ENCODE measurements at places on chromosomes 12 and 14.

DNA sequence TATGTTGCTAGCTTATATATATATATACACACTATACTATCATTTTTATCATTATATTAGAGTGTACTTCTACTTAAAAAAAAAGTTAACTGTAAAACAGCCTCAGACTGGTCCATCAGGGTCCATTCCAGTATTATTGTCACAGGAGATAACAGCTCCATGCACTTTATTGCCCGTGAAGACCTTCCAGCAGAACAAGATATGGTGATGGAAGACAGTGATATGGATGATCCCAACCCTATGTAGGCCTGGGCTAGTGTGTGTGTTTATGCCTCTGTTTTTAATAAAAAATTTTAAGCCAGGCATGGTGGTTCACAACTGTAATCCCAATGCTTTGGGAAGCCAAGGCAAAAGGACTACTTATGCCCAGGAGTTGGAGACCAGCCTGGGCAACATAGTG is 86.2 kb downstream of the GCH1 start:
- DNase-seq: no peak

GRCh38 chr14:64541972-64542835 is 1.7 kb downstream of the HSPA2 start:
- DNase-seq: no peak

GRCh38 chr14:50822501-50823042 is 8.4 kb downstream of the NIN start:
- DNase-seq: no peak

GRCh38 chr12:110917467-110917866 is 2.9 kb downstream of the MYL2 start:
- no peak for DNase-seq

GRCh38 chr12:113476176-113476986 is 4.7 kb upstream of the LHX5 start:
- DNase-seq: no peak

DNA sequence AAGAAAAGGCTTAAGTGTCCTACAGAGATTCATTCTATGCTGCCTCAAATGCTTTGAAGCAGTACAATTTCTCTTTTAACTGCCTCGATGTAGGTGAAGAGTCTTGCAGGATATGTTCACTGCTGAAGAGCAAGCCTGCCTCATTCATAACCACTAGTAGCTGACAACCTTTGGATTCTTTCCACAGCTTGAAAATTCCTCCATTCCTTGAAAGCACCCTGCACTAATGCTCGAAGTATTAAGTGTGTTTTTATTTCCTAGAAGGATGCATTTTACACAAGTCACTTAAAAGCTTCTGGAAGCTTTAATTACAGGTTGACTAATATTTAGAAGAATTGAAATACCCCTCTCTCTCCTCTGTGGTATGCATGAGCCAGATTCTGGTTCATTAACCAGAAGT is 429.4 kb downstream of the DIO2 start:
- DNase-seq: no peak

DNA sequence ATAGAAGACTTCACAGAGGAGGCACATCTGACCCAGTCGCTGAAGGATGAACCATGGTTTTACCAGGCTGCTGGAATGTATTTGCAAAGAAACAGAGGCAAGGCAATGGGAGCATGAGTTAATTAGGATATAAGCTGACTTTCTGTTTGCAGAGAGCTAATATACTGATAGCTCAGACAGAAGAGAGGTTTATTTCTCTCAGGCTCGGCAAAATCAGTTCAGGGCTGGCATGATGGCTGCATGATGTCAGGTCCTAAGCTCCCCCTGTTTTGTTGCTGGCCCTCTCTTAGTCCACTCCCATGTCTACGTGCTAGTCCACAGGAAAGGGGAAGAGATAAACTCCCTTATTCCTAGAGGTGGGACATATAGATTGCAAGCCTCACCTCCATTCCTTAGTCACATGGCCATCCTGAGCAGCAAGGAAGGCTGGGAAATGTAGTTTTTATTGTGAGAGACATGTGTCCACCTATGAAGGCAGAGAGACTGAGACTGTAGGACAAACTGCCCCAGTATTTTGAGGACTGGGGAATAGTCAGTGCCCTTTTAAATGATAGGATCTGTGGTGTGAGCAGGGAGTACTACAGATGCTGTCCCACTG is 224.5 kb downstream of the VRK1 start:
- DNase-seq: no peak

DNA sequence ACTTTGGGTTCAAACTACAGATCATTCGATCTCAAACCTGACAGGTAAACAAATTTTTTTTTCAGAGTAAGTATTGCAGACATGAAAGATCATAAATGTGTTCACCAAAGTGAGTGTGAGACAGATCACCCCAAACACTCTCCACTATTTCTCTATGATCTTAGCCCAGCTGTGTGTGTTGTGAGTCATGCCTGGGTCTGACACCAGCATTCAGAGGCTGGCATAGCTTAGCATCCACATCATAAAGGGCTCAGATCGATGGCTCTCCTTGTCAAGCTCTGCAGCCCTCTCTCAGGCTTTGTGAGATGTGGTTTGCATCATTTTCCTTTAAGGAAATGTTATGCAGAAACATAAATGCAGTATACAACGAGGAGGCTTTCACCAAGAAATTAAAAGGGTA is 164.9 kb downstream of the ETV6 start:
- DNase-seq: peak; percentile 78

- DNase-seq: no peak
These were observed 2.0 kb downstream of the PELI2 start for GRCh38 chr14:56120091-56120691.

DNA sequence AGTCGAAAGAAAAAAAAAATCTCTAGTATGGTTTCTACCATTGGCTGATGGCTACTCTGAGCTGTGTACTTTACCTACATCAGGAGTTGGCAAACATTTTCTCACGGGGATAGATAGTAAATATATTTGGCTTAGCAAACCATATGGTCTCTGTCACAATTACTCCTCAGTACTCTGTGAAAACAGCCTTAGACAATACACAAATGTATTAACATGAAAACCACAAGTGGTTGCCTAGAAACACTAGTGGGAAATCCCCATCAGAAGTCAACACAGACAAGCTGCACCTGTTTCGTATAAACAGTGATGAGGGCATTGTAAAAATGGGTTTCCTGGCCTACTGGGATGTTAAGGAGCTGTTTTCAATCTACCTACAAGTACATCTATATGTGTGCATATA is 84.6 kb upstream of the NAV3 start:
- DNase-seq: no peak

- DNase-seq: no peak
These were observed 32.5 kb upstream of the TC2N start for GRCh38 chr14:91899806-91900205.

GRCh38 chr12:94039914-94040313 is 108.5 kb upstream of the PLXNC1 start:
- no peak for DNase-seq

- DNase-seq: no peak
These were observed 91.9 kb downstream of the SAMD4A start for GRCh38 chr14:54658836-54659235.

- DNase-seq: no peak
These were observed 342.5 kb downstream of the MDGA2 start for GRCh38 chr14:47332939-47333338.

- no peak for DNase-seq
These were observed 59.0 kb downstream of the CDC42BPB start for GRCh38 chr14:102998393-102998792.

DNA sequence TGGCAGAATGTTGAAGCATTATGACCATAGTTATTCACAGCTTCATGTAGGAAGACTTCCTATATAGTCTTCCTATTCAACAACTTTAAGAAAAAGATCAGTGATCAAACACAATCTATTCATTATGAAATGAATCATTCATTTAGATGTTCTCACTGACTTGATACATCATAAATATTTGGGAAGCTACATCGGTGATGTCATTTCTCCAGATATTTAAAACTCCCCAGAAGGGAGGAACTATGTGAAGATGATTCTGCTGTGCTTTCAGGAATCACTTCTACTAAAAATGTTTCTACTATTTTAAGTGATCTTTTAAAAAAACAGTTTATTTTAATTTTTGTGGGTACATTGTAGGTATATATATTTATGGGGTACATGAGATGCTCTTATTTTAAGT is 316.4 kb downstream of the BCAT1 start:
- DNase-seq: no peak

DNA sequence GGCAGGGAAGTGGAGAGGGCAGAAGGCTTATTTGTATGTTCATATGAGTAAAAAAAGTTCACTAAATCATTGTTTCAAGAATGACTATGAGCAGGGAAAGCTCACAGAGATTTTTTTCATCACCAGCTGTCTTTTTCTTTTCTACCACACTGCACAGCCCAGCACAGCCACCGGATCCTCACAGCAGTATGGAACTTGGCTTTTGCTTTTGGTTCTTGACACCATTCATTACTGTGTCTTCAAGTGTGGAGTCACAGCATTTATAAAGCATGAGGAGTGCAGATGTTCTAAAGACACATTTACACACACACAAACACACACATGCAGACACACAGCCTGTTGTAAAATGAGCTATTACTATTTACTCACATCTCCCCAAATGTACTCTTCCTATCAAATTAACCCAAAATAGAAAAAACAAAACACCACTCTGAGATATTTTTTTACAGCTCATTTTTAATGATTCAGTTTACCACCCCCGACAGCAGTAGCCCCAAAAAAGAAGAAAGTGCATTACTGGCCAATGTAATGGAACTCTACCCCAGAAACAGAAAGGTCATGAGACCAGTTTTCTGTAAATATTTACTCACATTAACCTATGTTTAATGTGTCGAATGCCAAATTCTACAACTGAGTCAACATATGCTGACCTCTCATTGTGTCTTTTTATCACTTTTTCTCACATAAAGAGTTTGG is 60.5 kb downstream of the BTG1 start:
- DNase-seq: no peak

DNA sequence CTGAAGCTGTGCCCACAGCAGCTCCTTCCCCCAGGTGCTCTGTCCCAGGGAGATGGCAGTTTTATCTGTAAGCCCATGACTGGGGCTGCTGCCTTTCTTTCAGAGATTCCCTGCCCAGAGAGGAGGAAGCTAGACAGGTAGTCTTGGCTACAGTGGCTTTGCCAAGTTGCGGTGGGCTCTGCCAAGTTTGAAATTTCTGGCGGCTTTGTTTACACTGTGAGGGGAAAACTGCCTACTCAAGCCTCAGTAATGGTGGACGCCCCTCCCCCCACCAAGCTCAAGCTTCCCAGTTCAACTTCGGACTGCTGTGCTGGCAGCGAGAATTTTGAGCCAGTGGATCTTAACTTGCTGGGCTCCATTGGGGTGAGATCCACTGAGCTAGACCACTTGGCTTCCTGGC is 124.7 kb downstream of the MSRB3 start:
- no peak for DNase-seq

GRCh38 chr12:22728987-22729386 is 104.0 kb downstream of the ETNK1 start:
- no peak for DNase-seq

- DNase-seq: no peak
These were observed 27.2 kb upstream of the RESF1 start for GRCh38 chr12:31931796-31932715.
